ENCODE measurements at places on chromosomes 16 and 17.

- no peak for DNase-seq
These were observed 524.3 kb downstream of the MAF start for GRCh38 chr16:79076047-79076767.

GRCh38 chr16:74608381-74608780 is 1.5 kb upstream of the GLG1 start:
- DNase-seq = no peak

DNA sequence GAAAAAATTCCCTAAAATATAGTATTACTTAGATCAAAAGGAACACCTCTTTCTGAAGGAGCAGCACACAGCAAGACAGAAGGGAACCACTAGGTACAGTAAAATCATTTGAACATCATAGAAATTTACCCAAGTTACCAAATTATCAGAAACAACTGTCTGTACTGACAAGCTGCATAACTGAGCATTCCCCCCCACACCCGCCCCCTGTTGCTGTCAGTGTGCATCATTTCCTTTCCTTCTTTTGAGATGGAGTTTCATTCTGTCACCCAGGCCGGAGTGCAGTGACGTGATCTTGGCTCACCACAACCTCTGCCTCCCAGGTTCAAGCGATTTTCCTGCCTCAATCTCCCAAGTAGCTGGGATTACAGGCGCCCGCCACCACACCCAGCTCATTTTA is 120.7 kb downstream of the TRIM37 start:
- no peak for DNase-seq

DNA sequence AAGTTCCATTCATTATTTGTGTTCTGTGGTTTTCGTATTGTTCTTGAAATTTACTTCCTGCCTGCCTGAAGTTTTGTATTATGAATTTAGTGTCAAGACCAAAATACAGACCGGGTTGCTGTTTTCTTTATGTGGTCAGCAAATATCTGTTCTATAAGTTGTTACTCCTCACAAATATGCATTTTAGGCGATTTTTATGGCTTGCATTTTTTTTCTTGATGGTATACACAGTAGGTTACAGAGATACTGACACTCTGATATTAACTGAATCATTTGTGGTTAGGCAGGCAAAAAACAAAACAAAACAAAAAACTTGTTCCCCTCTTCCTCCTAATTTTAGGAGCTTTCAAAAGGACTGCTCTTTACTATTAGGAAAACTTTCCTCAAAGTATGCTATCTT is 52.6 kb downstream of the BCAS3 start:
- no peak for DNase-seq

DNA sequence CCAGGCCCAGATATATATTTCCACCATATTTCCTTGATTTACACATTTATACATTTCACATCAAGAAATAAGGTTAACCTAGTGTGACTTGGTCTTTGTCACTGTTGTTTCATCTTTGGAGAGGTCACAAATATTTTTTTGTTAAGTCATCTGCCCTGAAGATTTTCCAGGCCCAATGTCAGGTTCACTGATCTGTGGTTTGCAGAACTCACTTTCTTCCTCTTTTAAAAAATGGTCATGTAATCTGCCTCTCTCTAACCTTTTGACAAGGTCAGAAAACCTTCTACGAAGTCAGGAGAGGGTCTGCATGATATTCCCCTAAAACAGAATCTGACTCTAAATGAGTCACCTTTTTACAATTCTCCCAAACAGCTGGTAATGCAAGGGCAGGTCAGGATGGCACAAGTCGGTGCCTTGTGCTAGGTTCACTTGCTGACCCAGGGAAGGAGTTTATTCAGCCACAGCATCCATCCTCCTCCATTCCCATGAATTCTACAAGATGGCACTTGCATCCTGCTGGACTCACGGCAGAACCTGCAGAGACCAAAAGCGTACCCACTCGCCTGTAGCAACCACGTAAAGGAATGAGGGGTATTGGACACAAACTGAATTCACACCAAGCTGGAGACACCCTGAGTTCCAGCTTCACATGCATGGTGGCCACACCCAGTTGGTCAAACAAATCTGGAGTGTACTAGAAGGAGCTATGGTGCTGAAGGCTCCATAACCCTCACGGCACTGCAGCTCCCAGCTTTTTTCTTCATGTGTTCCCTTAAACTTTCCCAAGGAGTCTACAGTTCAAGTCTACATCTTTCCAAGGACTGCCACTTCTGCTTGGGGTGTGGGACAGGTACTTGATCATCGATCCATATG is 1.6 kb upstream of the KIAA0513 start:
- no peak for DNase-seq

DNA sequence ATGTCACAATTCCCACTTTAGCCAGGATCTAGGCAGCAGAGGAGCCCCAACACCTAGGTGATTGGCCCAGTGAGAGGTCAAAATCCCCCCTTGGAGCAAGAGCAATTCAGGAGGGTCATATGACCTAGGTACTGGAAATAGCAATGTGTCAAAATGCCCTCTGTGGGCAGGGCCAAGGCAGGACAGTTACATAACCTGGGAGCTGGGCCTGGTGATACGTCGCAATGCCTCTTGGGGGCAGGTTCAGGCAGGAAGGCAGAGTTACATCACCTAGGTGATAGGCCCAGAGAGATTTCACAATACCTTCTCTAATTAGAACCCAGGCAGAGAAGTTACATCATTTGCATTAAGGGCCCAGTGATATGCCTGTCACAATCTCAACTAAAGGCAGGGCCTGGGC is 1906.3 kb downstream of the TP53TG3F start:
- DNase-seq = no peak

DNA sequence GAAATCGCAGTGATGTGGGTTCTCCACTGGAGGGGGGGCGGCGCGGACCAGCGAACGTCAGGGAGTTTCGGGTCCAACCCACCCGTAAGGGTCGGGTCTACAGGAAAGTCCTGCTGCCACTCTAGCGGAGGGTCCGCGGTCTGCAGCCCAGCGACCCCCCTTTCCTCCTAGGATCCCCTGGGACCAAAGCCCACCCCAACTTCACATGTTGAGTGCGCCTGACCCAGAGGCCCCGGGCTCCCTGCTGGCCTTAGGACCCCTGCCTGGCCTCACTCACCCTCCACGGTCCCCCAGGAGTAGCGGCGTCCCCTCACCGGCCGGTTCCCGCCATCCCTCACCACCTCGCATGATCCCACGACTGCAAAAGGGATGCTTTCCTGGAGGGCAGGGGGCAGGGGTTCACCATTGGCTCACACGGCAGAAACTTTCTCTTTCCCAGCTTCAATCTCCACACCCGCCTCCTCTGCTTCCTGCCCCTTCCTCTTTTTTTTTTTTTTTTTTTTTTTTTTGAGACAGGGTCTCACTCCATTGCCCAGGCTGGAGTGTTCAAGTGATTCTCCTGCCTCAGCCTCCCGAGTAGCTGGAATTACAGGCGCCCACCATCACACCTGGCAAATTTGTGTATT is 3.1 kb downstream of the SEPTIN1 start:
- DNase-seq = no peak

GRCh38 chr17:12983991-12984884 is 33.6 kb downstream of the ELAC2 start:
- DNase-seq = no peak

DNA sequence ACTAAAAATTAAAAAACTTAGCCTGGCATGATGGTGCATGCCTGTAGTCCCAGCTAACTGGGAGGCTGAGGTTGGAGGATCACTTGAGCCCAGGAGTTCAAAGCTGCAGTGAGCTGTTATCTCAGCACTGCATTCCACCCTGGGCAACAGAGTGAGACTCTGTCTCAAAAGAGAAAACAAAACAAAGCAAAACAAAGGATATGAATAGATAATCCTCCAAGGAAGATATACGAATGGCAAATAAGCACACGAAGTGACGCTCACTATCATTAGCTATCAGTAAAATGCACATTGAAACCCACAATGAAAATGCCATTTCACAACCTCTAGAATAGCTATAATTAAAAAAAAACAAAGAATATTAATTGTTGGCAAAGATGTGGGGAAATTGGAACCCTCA is 386.2 kb upstream of the CCL2 start:
- DNase-seq = no peak

DNA sequence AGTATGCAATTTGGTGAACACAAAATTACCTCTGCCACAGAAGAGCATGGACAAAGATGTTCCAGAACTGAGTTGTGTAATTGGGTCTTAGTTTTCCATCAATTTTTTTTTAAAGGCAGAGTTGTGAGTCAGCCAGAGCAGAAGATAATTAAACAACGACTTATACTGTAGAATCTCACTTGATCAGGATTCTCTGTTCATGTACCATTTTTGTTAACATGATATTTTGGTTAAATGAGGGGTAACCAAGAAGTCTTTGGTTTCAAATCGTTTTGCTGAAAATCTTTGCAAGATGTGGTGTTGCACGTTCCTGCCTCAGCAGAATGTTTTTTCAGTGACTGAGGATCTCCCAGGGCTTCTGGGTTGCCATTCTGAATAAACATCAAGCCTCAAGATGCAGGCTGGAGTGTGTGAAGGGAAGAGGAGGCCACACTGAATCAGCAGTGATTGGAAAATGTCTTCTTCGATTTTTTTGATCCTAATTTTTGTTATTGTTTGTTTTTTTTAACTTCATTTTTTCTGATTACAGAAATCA is 232.6 kb upstream of the IRX3 start:
- no peak for DNase-seq

DNA sequence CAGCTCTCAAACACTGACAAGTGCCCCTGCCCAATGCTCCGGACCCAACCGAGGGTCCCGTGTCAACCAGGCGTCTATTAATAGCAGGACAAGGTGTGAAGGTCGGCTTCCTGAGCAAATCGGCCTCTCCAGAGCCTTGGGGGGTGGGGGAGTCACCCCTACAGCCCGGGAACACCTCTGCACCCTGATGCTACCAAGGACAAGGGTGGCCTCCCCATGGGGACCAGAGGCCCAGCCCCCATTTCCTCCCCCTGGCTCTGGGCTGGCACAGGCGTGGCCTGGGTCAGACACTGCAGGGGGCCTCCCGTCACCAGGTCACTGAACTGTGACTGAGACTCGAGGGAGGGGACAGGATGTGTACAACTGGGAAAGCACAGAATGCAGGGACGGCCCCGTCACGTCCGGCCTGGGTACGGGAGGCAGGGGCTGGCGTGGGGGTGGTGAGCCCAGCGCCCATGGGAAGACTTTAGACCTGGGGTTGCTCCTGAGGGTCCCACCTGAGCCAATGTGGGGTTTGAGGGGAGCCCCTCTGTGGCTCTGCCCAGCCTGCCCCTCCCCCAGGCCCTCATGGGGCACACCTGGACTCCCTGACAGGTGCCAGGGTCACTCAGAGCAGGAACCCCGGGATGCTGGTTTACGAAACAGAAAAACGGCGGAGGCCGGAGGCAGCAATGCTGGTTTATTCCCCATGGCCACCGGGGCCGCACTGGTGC is 579 bp upstream of the CYBA start:
- peak; percentile 50 for DNase-seq

DNA sequence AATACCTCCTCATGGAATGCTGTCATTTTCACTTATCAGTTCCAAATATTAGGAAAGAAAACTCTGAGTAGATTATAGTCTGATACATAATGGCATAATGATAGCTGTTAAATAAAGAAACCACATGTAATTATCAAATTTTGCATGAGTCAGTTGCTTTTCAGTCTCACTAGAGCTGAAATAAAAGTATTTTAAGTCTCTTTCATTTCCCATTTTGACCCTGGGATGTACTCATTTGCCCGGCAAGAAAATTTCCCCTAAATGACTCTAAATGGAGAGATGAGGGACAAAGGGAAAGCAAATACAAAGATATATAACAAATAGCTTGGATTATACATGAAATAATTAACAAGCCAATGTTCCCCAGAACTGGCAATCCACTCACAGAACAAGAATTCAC is 47.9 kb upstream of the CPHXL start:
- DNase-seq = no peak

GRCh38 chr17:6654841-6655731 is 3.5 kb downstream of the C17orf100 start:
- no peak for DNase-seq

DNA sequence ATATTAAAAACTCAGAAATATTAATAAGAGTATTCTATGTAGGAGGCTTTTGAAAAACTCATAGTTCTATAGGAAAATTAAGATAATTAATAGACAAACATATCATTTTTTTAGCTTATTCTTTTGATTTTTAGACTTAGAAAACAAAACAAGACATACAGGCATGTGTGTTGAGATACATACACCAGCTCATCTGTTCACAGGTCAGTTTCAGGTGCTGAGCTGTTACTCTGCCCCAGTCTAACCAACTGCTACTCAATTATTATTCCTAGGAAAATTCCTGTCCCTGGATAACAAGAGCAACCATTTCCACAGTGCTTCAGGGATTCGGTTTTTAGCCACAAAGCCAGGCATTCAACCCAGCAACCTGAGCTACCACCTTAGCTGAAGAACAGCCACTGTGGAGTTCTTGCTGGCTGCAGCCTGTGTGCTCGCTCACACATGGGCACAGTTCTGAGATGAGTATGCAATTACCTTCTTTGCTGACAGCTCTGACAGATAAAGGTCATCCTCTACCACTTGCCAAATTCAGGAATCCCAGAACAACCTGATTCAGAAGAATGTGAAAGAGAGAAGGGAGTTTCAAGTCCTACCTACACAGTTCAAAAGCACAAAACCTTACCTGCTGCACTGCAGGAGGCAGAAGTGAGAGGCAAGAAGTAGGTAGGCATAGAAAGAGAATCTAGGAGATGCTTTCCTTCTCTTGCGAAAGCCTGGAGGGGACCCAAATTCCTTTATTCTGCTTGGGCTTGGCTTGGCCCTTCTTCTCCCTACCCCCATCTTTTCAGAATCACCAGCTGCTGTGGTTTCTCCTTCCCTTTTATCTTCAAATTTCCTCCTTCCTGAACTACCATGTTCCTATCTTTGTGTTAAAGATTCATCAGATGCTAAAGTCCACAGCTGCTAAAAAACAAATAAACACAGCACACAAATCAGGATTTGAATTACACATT is 62.7 kb downstream of the TEX2 start:
- DNase-seq = no peak

- no peak for DNase-seq
These were observed 28.2 kb downstream of the SF3B3 start for GRCh38 chr16:70551788-70552187.

- no peak for DNase-seq
These were observed 154.5 kb downstream of the PARN start for GRCh38 chr16:14475370-14476139.

DNA sequence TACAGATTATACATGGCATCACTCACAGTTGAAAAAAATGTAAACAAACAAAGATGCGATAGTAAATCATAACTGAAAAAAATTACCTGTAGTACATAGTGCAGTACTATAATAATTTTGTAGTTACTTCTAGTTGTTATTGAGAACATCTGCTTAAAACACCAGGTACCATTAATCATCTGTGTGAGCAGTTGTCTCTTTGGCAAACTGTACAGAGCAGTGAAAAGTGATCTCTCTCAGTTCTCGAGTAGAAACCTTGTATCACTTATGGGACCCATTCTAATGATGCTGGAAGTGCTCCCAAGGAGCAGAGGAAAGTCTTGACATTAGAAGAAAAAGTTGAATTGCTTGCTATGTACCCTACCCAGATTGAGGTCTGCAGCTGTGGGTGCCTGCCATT is 8.9 kb upstream of the TENT4B start:
- no peak for DNase-seq

- no peak for DNase-seq
These were observed 20.1 kb upstream of the ABCC3 start for GRCh38 chr17:50614471-50615051.
